ENCODE measurements at places on chromosomes 4 and X. TPM values are rescaled to one million over a fixed set of nuclear protein-coding genes. Genes with fewer than 3 reads are reported as not detected.

- no peak for DNase-seq
These were observed 74.2 kb upstream of the EGFL6 start for GRCh38 chrX:13495232-13495631.

- no peak for DNase-seq
These were observed 91.8 kb downstream of the STOX2 start for GRCh38 chr4:183996868-183997267.

DNA sequence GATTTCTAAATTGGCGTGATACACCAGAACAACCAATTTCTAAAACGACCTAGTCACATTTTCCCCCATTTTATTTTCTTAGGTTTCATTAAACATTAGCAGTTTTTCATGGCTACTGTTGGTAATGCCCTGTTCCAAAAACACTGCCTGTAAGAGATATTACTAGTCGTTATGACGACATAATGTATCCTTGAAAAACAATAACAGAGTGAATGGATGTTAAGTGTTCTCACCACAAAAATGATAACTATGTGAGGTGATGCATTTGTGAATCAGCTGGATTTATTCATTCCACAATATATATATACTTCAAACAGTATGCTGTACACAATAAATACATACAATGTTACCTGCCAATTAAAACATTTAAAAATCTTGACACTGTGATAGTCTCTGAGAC is 1147.6 kb upstream of the PCDH10 start:
- DNase-seq, result no peak

- no peak for DNase-seq
These were observed 421.4 kb upstream of the LCORL start for GRCh38 chr4:18442957-18443356.

GRCh38 chr4:101200561-101200960 is 146.8 kb downstream of the PPP3CA start:
- no peak for DNase-seq

DNA sequence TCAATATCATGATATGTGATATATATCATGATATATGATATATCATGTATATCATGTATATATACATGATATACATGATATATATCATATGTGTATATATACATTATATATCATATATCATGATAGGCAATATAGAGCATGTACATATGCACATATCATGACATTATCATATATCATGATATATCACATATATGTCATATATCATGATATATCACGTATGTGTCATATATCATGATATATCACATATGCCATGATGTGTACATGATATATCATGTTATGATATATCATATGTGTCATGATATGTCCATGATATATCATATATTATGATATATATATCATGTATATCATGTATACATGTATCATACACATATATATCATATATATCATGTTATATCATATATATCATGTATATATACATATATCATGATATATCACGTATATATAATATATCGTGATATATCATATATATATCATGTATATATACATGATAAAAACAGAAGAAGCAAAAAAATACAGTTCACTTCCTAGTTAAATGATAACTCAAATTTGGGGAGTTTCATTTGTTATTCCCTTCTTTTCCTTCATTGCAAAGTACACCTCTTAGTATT is 670.1 kb upstream of the EPHA5 start:
- DNase-seq, result no peak

DNA sequence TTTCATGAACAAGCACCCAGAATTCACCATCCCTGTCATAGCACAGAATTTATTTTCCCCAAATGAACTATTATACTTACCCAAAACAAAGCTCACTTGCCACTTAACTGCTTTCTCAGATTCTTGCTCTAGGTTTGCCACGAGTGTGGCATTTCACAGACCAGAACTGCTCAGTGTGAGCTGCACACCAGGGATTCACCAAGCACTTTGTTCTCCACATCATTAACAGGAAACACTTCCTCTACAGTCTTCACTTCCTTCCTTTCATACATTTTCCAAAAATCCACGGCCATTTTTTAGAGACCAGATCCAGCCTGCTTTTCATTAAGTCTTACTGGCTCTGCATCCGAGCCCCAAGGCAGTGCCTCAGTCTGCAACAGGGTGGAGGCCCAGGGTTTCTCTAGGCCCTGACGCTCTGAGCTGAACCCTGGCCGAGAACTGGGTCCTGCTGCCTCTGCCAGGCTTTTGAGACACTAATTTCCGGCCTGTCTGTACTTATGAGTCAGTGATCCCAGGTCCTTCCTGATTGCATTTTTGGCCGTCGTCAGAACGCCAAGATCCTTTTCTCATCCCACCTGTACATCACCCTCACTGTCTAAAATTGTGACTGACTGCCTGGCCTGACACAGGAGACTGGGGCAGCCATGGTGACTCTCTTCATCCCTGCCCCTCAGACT is 67.6 kb upstream of the MTNR1A start:
- DNase-seq, result no peak

DNA sequence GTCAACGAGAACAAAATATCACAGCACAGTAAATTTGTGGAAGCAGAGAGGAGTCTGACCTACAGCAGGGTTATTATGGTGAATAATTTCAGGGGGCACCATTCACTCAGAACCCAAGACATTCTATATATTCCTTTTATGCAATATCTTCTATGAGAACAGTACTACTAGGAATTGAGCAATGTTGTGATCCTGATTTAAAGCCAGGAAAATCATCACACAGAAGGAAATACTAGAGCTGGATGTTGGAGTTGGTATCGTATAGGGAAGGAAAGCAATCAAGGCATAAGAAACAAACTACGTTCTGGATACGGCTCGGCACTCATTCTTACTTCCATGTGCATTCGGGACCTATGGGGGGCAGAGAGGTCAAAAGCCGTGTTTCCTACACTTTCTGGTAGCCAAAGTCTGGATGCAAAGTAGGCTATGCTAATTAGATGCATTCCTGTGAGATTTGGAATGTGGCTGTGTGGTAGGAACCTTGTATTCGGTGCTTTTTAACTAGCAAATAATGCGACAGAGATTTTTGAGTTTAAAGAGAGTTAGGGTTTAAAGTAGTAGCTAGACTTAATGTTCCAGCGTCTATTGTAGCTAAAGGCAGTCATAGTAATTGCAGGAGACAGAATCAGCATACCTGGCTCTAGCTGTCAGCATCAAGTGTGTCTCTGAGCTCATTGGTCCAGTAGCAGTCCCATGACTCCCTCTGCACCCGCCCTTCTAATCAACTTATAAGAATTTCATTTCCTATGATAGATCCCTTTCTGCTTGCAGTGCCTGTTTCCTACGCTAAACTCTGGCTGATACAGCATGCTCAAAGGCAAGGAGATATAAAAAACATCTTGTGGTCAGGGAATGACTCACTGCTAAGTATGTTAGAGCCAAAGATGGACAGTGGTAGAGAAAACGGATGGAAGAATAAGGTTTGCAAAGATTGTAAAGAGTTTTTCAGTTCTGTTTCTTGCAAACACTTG is 43.3 kb upstream of the PDGFC start:
- DNase-seq, result no peak

DNA sequence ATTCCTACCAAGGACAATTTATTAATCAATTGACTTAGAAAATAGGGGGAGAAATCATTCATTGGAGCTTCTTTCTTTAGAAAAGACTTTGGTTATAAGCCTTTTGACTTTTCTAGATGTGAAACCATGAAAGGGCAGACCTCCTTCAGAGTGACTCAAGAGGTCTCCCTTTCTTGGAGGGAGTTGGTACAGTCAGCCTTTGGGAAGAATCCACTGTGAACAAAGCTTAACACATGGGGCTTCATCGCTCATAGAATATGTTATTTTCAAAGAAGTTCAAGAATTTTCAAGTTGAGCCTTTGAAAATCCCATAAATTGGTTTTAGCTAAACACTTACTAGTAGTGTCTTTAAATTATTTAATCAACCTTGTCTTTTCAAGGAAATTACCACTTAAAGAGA is 28.0 kb downstream of the RIPPLY1 start:
- DNase-seq, result no peak

GRCh38 chr4:106312377-106312776 is 3.6 kb downstream of the TBCK start:
- DNase-seq, result no peak

GRCh38 chrX:112852851-112853250 is 12.2 kb upstream of the AMOT start:
- DNase-seq, result no peak

DNA sequence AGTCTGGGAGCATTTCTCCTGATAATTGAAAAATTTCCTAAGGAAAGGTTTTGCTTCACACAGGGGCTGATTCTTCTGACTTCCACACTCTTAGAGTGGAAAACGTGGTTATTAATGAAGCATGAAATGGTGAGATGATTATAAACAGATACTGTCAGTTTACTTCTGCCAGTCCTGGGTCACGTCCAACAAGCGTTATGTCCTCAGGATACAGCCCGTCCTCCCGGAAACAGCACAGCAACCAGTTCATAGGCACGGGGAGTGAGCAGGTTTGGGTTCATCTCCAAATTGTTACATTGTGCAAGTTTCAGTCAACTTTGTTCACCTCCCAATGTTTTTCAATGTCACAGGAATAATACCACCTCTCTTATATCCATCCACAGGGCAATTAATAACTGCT is 98.8 kb downstream of the NPNT start:
- DNase-seq, result no peak

The UGT2B15 gene
- 0.11 TPM for total RNA-seq

The OCRL gene
- total RNA-seq, result 46.7 TPM

The NAT8L gene
- 28.2 TPM for total RNA-seq
